Tibial artery (tissue), 4 donors: ENCODE measurements at places on chromosomes 1 and 21.

GRCh38 chr1:62722796-62723195, 34.6 kb upstream of the DOCK7 start:
- no peak for DNase-seq

- DNase-seq = no peak
Measured at GRCh38 chr1:28354121-28354520, 15.4 kb upstream of the PHACTR4 start.

DNA sequence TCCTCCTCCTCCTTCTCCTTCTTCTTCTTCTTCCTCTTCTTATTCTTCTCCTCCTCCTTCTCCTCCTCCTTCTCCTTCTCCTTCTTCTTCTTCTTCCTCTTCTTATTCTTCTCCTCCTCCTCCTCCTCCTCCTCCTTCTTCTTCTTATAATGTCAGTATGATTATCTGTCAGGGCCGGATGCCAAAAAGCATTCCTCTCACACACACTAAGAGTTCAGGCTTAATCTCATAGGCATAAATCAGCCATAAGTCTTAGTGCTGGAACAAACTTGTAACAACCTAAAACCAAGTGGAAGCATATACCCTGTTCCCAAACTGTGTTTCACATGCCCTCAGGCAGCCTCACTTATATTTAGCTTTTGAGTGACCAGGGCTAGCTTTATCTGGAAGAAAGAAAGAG, 240.3 kb downstream of the LMX1A start:
- no peak for DNase-seq

DNA sequence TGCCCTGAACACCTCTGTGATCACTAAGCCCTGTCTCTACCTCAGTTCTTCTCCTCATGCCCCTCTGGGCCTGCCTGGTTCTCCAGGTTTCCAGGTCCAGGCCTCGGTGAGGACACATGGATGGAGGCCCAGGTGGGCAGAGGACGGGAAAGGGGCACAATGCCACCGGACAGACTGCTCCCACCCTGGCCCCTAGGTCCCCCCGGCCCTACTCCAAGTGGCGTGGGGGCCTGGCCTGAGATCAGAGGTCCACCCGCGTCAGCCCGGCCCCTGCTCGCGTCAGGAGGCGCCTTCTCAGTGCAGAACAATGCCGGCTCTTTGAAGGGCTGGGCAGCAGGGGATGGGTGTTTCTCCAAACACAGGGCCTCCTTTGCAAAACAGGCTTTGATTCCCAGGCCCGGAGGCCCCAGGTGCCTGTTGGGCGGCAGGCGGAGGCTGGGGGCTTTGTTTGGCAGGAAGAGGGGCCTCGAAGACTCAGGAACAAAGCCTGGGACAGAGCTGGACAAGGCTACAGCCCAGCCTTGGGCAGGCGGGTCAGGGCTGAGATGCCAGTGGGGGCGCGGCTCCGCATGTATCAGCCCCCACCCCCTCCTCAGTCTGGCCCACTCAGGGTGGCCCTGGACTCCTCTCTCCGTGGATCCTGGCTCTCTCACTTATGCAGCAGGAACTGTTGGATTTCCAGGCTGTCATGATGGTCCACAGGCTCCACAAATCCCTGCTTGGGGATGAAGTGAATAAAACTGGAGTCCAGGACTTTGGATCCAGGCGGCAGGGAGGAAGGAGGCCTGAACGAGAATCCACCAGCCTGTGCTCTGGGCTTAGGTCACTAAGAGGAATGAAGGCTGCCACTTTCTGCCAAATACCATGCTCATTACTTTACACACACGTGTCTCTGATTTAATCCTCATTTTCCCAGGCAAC, 77.4 kb upstream of the SLC2A1 start:
- no peak for DNase-seq

GRCh38 chr1:184912392-184912791, 61.9 kb downstream of the NIBAN1 start:
- DNase-seq = no peak

- no peak for DNase-seq
Measured at GRCh38 chr1:86507935-86508582, 38.8 kb upstream of the CLCA4 start.

GRCh38 chr1:62809788-62810187, 25.9 kb downstream of the ATG4C start:
- DNase-seq = no peak

DNA sequence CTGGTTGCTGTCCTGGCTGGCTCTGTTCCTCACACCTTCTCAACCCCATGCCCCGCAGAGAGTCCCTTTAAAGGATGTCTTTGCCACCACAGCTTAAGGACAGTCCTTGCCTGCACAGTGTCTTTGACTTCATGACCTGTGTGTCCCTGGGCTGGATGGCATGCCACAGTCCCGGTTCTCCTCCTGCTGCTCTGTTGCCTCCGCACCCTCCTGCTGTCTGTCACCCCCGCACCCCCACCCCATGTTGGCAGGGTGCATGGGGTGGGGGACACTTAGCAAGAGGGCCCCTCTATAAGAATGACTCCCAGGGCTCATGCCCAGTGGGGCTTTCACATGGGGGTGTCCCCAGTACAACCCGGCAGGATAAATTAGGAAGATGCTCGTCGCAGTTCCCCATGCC, 41.6 kb upstream of the PADI1 start:
- DNase-seq = no peak

DNA sequence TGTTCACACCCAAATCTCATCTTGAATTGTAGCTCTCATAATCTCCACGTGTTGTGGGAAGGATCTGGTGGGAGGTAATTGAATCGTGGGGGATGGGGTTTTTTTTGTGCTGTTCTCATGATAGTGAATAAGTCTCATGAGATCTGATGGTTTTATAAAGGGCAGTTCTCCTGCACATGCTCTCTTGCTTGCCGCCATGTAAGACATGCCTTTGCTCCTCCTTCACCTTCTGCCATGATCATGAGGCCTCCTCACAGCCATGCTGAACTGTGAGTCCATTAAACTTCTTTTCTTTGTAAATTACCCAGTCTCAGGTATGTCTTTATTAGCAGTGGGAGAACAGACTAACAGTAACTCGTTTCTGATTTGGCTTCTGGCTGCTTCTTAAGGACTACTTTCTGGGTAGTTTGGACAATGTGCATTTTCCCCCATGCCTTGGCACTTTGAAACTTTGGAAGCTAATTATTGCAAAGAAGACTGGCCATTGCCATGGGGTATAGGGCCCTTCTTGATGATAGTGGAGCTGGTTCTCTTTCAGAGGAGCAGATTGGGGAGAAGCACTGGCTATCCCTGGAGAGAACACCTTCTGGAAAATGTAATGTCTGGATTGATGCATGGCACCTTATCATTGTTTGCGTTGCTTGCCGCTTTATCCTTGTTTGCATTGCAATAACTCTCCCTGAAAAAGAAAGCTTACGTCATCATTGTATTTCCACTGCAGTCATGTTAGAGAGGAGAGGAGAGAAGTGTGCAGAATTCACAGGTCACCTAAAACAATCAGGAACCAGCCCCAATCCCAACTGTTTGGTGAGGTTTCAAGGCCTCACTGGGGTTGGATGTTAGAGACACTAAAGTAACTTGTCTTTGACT, 5.9 kb downstream of the CNIH3 start:
- no peak for DNase-seq
